ENCODE measurements at places on chromosomes 1 and 21.

GRCh38 chr1:167720965-167721616 lies 691 bp upstream of the MPZL1 start:
- DNase-seq: no peak

GRCh38 chr1:71074681-71075080 lies 6.2 kb downstream of the ZRANB2 start:
- DNase-seq: no peak

GRCh38 chr1:191629836-191630235 lies 528.4 kb upstream of the RGS18 start:
- DNase-seq: no peak

DNA sequence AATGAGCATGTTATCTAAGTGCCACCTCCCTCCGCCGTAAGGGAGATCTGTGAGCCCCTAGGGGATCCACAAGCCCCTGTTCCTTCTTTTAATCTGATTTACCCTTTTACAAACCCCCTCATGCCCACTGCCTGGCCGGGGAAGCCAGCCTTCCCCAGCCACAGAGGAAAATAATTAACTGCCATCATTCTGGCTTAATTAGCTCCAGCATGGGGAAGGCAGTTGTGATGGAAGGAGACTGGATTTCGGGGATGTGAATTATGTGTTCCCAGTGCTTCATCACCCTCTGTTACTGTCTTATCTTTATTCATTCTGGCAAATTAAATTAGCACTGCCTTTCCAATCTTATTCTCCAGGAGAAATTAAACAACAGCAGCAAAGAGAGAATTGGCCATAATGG lies 135.8 kb downstream of the PTPRU start:
- no peak for DNase-seq

DNA sequence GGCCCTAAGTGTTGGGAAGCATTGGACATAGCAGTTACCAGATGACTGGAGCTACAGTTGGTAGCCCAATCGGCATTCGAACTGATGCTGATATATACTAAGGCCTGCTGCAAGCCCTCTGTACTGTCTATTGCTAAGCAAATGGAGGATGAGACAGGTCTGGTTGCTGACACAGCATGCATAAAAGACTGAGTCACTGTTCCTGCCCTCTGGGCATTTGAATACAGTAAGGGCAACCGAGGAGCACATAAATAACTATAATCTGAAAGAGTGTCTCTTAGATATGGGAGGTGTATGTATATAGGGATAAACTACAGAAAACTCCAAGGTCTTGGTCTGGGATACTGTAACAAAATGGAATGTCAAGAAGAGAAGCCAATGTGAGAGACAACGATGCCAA lies 16.8 kb upstream of the MARK1 start:
- no peak for DNase-seq

- no peak for DNase-seq
Observed at GRCh38 chr1:110727246-110727645, 52.5 kb upstream of the KCNA3 start.
